Liver (tissue), 10 donors: ENCODE measurements at places on chromosomes 13 and 19. TPM values are rescaled to one million over a fixed set of nuclear protein-coding genes. Genes with fewer than 3 reads are reported as not detected.

SH2D3A gene
- 0.23 TPM for total RNA-seq

NLRP5 gene
- total RNA-seq: not detected

BEST2 gene
- total RNA-seq: not detected

EIF3K gene
- total RNA-seq: 130 TPM

MATK gene
- total RNA-seq: 7.0 TPM

DNA sequence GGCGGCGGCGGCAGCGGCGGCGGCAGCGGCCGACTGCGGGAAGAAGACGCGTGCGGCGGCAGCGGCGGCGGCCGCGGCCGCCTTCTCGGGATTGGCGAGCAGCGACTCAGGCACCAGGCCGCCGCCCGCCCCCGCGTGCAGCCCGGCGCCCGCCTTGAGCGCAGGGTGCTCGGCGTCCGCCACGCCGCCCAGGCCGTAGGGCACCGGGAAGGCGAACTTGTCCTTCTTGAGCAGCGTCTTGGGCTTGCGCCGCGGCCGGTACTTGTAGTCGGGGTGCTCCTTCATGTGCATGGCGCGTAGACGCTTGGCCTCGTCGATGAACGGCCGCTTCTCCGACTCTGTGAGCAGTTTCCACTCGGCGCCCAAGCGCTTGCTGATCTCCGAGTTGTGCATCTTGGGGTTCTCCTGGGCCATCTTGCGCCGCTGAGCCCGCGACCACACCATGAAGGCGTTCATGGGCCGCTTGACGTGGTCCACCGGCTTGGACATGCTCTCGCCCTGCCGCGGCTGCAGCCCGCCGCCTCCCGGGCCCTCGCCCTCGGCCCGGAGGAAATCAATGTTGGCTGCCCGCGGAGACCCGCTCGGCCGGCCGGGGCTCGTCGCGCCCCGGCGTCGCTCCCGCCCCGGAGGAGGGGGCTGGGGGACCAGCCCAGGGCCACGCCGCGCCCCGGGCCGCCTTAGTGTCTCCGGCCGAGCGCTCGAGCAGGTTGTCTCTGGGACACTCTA is 621 bp downstream of the SOX21 start:
- no peak for DNase-seq

DNA sequence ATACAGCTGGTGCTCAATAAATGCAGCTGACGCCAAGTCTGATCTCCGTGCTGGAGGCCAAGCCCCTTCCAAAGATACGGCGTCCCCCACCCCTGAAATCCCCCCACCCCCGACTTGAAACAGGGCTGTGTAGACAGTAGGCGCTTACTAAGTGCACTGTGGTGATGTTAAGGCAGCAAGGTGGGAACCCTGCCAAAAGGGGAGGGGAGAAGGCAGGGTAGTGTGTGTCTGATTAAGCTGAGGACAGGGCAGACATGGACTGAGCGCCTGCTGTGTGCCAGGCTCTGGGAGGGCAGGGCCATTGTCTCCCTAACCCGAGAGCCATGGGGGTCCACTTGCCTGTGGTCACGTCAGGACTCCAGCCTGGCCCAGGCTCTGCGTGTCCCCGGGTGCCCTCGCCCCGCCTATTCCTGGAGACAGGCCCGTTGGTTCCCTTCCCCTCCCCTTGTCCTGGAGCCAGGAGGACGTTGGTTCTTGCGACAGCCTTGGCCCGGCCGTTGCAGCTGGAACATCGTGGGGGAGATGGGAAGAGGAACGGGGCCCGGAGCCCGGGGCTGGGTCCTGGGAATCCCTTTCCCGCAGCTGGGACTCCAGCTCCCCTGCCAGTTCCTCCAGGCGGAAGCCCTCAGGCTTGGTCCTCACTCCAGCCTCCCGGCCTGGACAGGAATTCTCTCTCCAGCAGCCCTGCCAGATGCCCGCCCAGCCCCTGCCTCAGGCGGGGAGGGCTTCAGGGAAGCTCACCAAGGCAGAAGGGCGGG is 1.7 kb upstream of the ELANE start:
- no peak for DNase-seq

GRCh38 chr19:2782329-2782935 is 641 bp downstream of the SGTA start:
- no peak for DNase-seq

- no peak for DNase-seq
These were observed 949 bp downstream of the RAB3A start for GRCh38 chr19:18202778-18203407.

DNA sequence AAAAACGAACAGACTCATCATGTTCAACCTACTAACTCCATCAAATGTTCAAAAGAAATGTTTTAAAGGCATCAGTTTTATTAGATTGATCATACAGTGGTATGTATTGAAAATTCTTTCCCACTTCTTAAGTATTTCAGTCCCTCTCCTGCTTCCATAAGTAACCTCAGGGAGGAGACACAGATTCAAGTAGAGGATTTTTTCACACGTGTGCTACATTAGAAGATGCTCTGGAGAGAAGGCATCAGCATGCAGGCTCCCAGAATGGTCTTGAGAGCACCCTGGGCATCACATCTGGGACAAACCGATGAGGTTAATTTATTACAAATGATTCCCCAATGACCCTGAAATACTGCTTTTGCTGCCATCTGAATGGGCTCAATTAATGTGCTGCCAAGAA is 3.6 kb downstream of the GPR12 start:
- DNase-seq: no peak

DNA sequence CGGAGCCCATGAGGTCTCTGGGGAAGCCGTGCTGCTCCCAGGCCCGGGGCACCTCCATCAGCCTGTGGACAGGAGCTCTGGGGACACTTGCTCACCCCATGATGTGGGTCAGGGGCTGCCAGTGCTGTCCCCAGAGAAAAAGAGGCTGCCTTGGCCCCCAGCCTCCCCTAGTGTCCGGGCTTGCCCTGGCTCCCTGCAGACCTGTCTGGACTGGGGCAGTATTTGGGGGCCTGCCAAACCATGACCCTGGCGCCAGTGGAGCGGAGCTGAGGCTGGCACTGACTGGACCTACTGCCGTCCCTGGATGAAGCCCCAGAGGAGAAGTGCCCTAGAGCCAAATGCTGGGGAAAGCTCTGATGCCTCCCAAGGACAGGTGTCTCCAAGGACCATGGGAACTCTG is 30.4 kb downstream of the ELAVL1 start:
- no peak for DNase-seq

DNA sequence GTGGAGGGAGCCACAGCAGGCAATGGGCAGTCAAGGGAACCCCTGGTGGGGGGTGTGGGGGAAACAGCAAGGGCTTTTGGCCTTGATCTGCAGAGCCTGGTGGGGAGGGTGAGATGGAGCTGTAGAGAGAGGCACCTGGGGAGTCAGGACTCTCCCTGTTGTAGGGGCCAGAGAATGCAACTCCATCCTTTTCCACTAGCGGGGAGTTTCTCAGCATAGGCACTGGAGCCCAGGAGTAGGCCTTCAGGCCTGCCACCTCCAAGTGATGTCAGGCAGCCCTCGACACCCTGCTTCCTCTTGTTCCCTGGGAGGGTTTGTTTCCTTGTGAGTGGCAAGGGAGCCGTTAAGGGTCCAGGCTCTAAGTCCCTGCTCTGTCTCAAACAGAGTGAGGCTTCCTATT is 25.0 kb downstream of the MEGF8 start:
- no peak for DNase-seq

- no peak for DNase-seq
These were observed 1.8 kb upstream of the IFI30 start for GRCh38 chr19:18171605-18172327.
